ENCODE measurements at places on chromosomes 4 and X.

- DNase-seq, result no peak
Observed at GRCh38 chr4:111128327-111128726, 505.4 kb upstream of the PITX2 start.

DNA sequence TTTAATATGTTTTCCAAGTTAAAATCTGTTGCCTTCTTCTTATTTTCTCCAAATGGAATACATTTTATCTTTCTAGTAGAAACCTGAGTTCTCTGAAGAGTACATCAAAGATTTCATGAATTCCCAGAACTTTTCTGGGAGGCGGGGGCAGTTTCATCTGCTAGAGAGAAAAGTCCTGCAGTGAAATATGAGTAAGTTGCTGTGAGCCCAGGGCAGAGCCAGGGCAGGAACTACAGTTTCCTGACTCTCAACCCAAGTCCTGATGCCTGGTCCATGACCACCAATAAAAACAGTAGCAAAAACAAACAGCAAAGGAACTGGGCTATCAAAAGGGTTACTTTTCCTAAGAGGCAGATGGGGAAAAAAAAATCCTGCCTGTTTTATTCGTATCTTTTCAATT lies 239.4 kb upstream of the CTSO start:
- DNase-seq, result no peak

DNA sequence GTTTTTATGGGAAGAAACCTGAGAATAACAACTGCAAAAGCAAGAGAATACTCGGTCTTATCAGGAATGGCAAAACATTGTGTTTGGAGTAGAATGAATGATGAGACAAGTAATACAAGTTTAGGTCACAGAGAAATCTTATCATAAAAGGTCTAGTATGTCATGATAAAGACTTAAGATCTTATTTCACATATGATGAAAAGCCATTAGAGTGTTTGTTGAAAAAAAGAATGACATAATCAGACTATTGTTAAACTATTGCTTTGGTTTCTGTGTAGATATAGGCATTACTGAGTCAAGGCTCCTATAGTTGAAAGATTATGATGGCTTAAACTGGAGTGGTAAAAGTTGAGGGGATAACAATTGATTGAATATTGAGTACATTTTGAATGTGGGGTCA lies 603.6 kb downstream of the CCSER1 start:
- DNase-seq, result no peak

DNA sequence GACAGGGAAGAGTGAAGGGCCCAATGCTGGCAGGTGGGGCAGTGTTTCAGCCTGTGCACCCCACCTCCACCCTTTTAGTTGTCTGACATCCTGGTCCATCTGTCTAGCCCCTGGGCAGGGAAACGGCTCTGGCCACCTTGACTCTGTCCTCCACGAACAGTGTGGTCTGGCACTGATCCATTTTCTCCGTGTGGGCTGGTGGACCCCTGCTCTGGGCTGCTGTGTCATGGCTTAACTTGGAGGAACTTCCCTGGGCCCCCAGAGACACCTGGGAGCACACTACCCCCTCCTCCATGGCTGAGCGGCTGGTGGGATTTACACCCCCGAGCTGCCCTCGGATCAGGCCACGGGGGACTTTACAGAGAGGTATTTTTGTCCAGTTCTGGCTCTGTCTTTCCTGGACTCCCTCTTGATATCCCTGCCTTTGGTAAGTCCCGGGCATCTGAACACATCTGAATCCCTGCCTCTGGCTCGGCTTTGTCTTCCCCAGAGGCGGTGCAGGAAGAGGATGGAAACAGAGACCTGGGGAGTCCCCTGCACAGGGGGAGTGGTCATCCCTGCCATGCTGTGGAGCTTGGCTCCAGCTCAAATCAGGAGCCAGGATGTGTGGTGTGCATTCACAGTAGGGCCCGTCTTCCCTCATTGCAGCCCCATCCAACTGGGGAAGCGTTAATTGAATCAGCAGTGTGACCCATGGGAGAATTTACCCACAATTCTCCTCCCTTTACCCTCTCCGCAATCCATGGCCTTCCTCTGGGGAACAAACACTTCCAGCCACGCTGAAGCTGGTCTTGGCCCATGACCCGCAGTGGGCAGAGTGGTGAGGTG lies 6.3 kb upstream of the NKX1-1 start:
- DNase-seq, result no peak

GRCh38 chr4:156217236-156217635 lies 263.6 kb upstream of the CTSO start:
- DNase-seq, result no peak

DNA sequence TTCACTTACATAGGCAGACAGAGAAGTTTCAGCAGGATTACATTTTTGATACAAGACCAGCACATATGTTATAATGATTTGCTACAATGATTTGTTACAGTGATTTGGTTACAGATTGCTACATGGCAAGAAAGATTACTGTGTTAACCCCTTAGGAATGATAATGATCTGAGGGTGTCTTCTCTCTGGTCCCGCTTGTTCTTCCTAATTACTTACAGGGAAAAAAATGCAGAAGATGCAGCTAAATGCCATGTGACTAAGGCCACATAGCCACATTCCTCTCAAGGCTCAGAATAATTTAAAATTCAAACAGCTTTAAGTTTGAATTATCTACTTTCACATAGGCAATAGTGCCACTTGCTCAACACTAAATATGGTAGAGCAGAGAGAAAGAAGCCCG lies 9.7 kb upstream of the LAP3 start:
- no peak for DNase-seq

DNA sequence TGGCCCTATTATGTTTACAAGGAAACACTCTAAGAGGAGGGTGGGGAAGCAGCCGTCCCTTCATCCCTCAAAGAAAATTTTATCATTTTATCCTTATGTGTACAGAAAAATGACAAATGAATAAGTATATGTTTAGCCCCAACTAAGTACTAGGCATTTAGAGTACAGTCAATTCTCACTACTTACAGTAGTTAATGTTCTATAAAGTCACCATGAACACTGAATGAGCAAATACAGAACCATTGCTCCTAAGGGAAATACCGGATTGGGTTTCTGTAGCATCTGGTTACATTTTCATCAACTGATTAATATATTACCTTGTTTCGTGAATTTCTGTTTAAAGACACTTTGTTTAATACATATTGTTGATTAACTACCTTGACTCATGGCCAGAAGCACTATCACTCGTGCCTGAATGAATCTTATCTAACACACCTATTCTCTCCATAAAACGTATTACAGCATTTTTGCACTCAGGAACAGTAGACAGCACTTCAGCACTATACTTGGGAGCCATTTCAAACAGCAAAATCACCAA lies 109.3 kb downstream of the ASB9 start:
- DNase-seq, result no peak

DNA sequence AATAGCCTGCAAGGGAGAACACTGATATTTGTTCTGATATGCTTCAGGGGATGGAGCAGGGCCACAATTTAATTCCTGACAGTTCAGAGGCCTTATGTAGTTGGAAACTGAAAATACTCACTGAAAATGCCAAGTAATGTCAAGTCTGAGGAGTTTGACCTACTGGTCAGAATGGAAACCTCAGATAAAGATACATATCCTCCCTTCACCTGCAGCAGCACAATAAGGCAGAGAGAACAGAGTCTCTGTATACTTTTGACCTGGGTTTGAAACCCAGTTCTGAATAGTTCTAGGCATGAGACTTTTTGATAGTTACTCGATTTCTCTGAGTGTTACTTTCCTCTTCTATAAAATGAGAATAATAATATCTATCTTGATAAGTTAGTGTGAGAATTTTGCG lies 65.8 kb upstream of the TRPC5 start:
- DNase-seq, result no peak

GRCh38 chr4:87268411-87268810 lies 48.0 kb upstream of the KLHL8 start:
- no peak for DNase-seq

DNA sequence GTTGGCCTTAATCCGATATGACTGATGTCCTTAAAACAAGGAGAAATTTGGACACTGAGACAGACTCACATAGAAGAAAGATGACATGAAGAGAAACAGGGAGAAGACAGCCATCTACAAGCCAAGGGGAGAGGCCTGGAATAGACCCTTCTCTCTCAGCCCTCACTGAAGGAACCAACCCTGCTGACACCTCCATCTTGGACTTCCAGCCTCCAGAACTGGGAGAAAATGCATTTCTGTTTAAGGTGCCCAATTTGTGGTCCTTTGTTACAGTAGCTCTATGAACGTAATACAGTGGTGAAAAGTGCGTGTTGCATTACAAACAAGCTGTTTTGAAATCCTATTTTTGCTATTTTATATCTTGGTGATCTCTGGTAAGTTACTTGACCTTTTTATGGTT lies 343.6 kb downstream of the ARHGAP10 start:
- DNase-seq, result no peak

DNA sequence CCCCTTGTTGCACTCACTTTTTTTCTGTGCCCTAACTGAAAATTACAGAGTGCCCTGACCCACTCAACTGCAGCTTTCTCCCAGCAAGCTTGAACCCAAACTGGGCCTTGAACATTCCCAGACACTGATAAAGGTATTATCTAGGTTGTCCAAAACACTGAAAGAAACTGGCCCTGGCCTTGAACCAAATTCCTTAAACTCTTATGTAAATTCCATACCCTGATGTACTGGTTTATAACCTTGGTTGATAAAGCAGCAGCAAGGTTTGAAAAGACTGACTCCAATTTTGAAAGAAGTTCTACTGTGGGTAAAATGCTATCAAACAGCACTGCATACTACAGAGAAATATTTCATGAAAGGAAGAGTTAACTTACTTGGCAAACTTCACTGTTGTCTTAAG lies 125.6 kb downstream of the PHF8 start:
- no peak for DNase-seq

DNA sequence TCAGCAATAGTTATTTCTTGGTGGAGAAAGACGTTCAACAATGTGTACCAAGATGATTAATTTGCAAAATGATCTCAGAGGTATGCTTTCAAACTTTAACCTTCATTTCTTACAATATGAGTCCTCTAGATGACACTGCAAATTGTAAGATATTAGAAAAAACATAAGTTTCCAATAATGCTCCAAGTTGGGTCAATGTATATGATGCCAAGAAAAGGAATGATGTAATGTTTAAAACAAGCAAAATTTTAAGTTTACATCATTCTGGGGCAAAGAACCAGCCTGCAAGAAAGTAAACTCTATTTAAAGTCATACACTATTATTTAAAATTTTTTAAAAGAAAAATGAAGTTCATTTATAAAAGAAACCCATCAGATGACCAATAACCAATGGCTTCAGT lies 56.1 kb downstream of the PRSS12 start:
- no peak for DNase-seq

- DNase-seq, result no peak
Observed at GRCh38 chrX:2243913-2244460, 256.8 kb downstream of the DHRSX start.

DNA sequence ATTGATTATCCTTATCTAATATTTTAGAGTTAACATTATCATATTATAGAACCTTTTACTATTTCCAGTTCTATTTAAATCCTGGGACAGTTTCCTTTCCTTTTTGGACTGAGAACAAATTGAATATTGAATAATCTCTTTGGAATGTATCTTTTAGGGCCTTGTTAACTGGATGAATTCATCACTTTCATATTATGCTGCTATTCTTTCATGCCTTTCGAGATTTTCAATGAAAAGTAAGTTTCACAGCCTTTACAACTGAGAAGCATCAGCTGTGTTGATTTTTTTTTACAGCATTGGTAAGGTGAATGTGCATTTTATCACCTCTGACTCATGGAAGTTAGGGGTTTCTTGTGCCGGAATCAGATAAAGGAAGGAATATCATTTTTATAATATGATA lies 39.6 kb downstream of the PDLIM5 start:
- DNase-seq, result no peak

GRCh38 chr4:13980317-13981310 lies 353.1 kb upstream of the BOD1L1 start:
- DNase-seq, result no peak

GRCh38 chrX:110180928-110181310 lies 137.0 kb downstream of the AMMECR1 start:
- DNase-seq, result no peak

GRCh38 chr4:184329659-184330400 lies 112.2 kb upstream of the ENPP6 start:
- no peak for DNase-seq

- no peak for DNase-seq
Observed at GRCh38 chr4:1783970-1784369, 9.1 kb upstream of the FGFR3 start.

DNA sequence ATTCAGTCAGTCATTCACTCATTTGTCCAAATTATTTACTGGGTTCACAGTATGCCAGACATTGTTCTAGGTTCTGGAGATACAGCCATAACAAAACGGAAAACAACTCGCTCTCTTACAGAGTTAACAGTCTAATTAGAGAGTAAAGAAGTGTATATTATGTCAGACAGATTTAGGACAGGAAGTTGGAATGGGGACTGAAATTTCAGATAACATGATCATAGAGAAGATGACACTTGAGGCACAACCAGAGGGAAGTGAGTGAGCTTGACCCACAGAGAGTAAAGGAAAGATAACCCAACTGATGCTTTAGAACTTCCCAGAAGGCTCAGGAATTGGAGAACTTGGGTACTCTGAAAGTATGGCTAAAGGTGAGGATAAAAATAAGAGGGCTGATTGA lies 139.4 kb downstream of the ZAR1 start:
- DNase-seq, result no peak

DNA sequence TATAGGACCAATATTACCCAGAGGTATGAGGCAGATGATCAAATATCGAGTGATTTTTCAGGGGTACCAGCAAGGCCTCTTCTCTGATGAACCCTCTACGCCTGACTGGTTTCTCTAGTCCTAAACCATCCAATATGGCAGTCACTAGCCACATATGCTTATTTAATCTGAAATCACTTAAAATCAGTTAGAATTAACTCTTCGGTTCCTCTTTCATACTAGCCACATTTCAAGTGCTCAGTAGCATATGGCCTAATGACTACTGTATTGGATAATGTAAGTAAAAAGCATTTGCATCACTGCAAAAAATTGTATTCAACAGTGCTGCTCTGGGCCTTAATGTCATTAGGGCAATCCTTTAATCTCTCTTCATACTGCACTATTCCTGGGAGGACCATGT lies 4.4 kb upstream of the APBB2 start:
- no peak for DNase-seq

- peak; percentile 0 for DNase-seq
Observed at GRCh38 chrX:80430826-80431504, 10.7 kb downstream of the TENT5D start.

DNA sequence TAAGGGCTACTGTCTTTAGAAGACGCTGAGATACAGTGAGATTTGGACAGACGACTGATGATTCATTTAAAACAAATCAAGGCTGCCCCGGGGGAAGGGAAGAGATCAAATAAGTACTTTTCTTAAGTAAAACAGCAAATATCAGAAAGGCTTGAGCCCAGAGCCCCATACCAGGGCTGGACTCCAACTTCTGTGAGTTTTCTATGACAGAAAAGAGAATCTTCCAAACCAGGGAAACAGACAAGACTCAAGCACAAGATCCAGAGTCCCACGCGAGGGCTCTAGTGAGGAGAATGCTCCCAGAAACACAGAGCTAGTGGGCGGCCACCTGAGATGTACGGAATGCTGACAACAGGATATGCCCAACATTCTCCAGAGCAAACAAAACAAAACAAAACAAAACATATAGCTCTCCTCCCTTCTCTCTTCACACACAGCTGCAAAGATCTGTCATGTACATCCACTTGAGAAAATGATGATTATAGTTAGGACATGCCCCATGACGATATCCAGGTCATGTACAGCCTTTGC lies 13.1 kb downstream of the ACSL1 start:
- DNase-seq, result no peak

GRCh38 chr4:88623097-88623496 lies 30.8 kb downstream of the HERC3 start:
- no peak for DNase-seq

Data from AML-193 (cell line).